ENCODE measurements at places on chromosomes 5 and 9.

DNA sequence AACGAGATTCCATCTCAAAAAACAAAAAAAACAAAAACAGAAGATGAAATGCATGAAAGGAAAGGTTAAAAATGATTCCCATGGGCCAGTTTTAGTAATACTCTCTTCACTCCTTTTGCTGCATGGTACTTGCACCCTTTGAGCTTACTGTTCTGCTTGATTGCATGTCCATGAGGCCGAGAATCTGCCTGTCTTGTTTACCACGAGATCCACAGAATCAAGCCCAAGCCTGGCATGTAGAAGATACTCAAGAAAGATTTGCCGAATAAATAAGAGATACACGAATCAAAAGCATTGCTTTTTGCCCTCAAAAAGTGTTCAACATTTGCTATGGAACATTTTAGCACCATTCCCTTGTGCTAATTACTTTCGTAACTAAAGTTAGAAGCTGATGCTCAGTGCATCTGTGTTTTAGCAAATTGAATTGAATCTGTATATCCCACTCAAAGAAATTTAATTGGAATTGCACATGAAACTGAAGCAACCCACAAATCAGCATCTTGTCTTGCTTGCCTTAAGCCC, 1.1 kb downstream of the FAXDC2 start:
- DNase-seq, result no peak

GRCh38 chr5:173327948-173328843, at the start of gene STC2:
Gene STC2 (minus strand): TSS chr5:173328414. CDS start chr5:173328193, 221 bp downstream.
- DNase-seq, result peak; percentile 86

DNA sequence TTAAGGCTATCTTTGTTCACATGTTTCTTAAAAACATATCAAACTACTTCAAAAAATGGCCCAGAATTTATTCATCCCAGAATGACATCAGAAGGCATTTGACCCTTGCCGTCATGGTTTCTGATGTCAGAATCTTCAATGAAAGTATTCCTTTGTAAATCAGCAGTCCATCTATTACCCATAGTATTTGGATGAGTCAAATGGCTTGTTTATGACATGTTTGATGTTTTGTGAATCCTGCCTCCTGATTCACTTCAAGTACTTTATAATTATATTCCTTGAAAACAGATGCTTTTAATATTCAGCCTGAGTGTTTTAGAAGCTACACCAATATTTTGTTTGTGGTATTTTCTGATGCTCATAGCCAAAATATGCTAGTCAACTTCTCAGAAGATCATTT, 200.8 kb upstream of the MEF2C start:
- no peak for DNase-seq

DNA sequence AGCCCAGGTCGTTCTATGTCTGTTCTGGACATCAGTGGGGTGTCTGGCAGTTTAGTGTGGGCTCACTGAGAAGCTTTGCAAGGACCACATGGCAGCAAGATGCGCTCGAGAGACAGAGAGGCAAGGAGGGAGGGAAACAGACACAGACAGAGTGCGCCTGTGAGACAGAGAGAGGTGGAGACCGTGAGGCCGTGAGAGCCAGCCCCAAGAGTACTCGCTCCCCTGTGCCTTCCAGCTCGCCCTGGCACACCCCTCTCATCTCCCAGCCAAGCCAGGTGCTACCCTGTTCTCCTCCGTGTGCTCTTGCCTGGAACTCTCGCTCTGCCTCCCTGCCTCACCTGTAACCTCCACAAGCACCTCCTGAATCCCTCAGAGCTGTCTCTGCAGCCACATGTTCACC, 106.8 kb downstream of the EHMT1 start:
- no peak for DNase-seq

GRCh38 chr5:59416451-59416850, 477.1 kb downstream of the PDE4D start:
- DNase-seq, result no peak

DNA sequence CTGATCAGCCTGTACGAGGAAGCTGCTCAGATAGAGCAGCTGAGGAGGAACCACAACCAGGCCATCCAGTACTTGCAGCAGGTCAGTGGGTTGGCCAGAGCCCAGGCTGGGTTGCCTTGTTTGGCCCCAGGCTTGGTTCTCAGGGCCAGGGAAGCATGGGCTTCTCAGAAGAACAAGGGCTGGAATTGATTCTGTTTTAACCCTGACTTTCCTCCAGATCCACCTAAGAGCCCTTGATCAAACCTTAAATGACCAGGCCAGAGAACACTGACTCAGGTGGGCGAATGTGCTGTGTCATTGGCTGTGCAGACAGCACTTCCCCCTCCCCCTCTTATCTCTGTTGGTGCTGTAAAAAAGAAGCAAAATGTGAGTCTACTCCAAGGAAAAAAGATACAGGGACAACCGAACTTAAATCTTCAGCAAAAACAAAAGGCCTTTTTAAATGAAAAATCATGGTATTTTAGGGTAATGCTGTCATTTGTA, 28.1 kb downstream of the TTC23L start:
- DNase-seq, result no peak

DNA sequence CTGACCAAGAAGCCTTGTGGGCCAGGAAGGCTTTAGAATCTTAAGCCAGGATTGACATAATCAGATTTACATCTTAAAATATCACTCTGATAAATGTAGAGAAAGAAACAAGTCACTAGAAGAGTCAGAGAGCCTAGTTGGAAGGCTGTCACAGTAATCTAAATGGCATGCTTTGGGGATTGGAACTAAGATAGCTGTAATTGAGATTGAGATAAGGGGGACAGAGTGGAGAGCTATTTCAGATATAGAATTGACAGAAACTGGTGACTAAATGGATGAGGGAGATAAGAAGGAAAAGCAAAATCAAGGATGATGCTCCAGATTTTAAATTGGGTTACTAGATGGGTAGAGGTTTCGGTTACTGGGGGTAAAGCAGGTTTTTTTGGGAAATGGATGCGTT, 100.5 kb downstream of the XRCC4 start:
- DNase-seq, result no peak

All from ACHN (cell line).